ENCODE measurements at places on chromosomes 12 and 14.
A peak's percentile ranks its signal among the peaks of the same experiment; 100 is the strongest.

DNA sequence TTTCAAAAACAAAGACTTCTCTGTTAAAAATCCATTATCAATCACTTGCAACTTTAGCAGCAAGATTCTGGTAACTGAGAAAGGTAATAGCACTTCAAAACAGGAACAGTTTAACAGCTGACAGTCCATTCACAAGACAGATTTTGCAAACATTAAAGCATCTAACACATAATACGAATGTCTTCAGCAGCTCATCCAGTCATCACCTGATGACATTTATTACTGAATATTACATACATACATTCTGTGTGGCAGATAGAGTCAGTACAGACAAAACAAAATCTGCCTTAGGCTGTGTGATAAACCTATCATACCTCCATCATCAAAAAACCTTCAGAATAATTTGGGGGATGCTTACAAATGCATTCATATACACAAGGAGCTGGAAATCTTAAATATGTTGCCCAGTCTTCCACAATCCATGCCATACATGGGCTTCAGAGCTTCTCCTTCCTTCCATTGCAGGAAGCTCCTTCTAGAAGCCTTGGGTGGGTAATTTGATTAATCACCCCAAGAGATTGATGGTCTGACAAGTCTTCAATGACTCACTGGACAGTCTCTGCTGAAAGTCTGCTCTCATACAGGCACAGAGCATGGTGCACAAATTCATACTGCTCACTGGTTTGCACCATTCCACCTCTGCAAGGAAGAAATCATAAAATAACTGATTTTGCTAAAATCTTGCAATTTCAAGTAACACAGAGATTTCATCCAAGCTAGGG lies 1.6 kb upstream of the PTPRB start:
- DNase-seq: no peak

DNA sequence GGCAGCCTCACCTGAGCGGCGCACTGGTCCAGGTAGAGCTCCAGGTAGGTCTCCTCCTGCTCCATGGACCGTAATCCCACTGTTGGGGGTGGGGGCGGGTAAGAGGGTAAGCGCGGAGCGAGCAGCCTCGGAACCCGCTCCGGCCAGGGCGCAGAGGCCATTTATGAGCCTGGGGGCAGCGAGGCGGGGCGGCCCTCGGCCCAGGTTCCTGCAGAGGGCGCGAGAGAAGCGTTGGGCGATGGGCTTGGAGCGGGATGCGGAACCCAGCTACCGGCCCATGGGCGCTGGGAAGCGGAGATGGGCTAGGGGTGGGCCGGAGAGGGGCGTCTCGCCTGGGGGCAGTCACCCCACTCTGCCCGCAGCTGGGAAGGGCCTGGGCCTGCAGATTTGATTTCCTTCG lies at the start of gene TBPL2:
Gene TBPL2 (minus strand): TSS at position 232 of the 400 bp plus-strand sequence. CDS start 167 bp downstream, at position 65.
- no peak for DNase-seq

DNA sequence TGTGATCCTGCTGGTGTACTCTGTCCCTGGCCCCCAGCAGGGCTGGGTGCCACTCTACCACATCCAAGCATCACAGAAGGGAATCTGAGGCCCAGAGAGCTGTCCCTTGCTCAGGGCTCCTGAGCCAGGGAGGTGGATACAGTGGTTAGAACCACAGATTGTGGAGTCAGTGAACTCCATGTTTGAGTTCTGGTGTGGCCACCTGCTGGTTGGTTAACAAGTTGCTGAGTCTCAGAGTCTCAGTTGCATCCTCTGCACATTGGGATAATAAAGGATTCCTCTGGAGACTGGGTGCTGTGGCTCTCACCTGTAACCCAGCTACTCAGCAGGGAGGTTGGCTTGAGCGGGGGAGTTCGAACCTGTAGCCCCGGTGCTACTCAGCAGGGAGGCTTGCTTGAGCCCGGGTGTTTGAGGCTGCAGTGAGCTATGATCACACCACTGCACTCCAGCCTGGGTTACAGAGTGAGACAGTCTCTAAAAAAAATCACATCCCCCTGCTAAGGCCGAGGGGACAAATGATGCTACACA lies 39.4 kb downstream of the MVK start:
- DNase-seq: no peak

GRCh38 chr14:88351966-88352691 lies 29.1 kb upstream of the KCNK10 start:
- DNase-seq: peak; percentile 84

- DNase-seq: no peak
These were observed 203.6 kb downstream of the NOVA1 start for GRCh38 chr14:26394150-26394810.

Data from NCI-H187 (cell line).